ENCODE measurements at places on chromosomes 4 and X. TPM values are rescaled to one million over a fixed set of nuclear protein-coding genes. Genes with fewer than 3 reads are reported as not detected.

Gene HTN3
- total RNA-seq: 49.0 TPM

DNA sequence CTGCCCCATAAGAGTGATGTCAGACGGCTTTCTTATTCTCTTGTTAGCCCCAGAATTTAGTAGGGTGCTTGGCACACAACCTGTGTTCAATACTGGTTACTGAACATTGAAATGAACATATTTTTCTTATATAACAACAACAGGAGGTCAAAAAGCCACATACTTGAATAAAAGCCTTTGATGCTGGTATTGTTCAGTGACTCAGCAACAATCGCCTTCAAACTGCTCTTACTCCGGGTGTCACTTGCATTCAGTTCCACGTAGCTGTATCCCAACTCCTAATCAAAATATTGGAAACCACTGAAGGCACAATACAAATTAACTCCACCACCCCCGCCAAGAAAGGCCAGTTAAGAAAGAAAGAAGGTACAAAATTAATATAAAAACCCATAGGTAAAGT lies 61.5 kb downstream of the RFC1 start:
- no peak for DNase-seq

- peak; percentile 25 for DNase-seq
These were observed 64.4 kb downstream of the HAUS3 start for GRCh38 chr4:2177443-2178093.

GRCh38 chrX:40007756-40008705 lies 89.7 kb downstream of the BCOR start:
- DNase-seq: no peak

- DNase-seq: no peak
These were observed 269.4 kb upstream of the SMIM31 start for GRCh38 chr4:164484551-164484950.
